ENCODE measurements at places on chromosomes 5 and 9. TPM values are rescaled to one million over a fixed set of nuclear protein-coding genes. Genes with fewer than 3 reads are reported as not detected.

MLANA gene
- not detected for total RNA-seq

PCDHA9 gene
- not detected for total RNA-seq

FBXO10 gene
- total RNA-seq: 5.3 TPM

INSL4 gene
- total RNA-seq: not detected

TOR1B gene
- 19.0 TPM for total RNA-seq

CER1 gene
- not detected for total RNA-seq

ATG10 gene
- total RNA-seq: 9.4 TPM

- no peak overlapping the region for H3K27ac ChIP-seq
- H3K4me3 ChIP-seq: no peak overlapping the region
- H3K4me1 ChIP-seq: no peaks in the 10 kb centered on the region
- H3K36me3 ChIP-seq: 0 out of 2 replicates have a peak, but pooled peaks cover 2% of the 10 kb centered on the region
- DNase-seq: no peak
These were observed 1.2 kb downstream of the CKMT2 start for GRCh38 chr5:81234299-81234698.

- no peaks in the 10 kb centered on the region for H3K27me3 ChIP-seq
- H3K36me3 ChIP-seq: no peaks in the 10 kb centered on the region
- no peak overlapping the region for H3K27ac ChIP-seq
These were observed 79.7 kb downstream of the PBX3 start for GRCh38 chr9:125826850-125827249.

GRCh38 chr9:121636341-121636865 lies 15.0 kb upstream of the DAB2IP start:
- H3K27me3 ChIP-seq: no peaks in the 10 kb centered on the region
- no peak overlapping the region for H3K27ac ChIP-seq
- H3K4me3 ChIP-seq: no peak overlapping the region
- H3K4me1 ChIP-seq: peaks cover 16% of the 10 kb centered on the region

- H3K36me3 ChIP-seq: no peaks in the 10 kb centered on the region
- H3K4me1 ChIP-seq: no peaks in the 10 kb centered on the region
- no peak overlapping the region for H3K27ac ChIP-seq
- H3K4me3 ChIP-seq: no peak overlapping the region
These were observed 78.5 kb downstream of the KIF4B start for GRCh38 chr5:155091768-155092717.

DNA sequence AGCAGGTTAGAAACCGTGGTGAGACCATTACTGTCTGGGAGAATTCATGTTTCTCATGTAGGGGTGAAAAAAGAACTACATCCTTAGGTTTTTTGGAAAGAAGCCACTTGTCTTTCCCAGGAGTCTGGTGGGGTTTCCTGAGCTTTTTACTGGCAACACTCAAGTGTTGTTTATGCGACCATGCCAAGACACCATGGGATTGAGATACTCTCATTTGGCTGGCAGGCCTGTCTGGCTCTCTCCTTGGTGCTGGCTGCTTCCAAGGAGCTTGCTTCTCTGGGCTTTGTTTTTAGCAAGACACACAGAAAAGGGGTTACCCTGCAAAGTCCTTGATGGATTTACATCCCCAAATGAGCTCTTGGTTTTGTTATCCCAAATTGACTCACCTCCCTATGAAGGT lies 80.9 kb upstream of the ISL1 start:
- H3K4me3 ChIP-seq: no peak overlapping the region
- no peak overlapping the region for H3K27ac ChIP-seq
- no peaks in the 10 kb centered on the region for H3K27me3 ChIP-seq
- H3K36me3 ChIP-seq: no peaks in the 10 kb centered on the region

DNA sequence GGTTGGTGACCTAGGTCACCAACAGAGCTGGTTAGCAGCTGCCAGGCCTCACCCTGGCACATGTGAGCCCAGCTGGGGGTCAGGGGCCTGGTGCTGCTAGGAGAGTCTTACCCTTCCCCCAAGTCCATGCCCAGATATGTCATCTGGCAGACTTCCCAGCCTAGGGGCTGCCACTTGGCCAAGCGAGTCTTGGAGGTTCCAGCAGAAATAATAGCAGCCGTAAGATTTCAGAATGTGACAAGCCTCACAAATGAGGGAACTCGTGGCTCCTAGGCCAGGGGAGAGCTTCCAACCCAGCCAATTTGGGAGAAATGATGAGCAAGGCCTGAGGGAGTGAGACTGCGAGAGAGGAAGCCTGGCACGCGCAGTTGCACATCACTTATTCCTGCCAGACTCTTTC lies 11.1 kb downstream of the URM1 start:
- peaks cover 8% of the 10 kb centered on the region for H3K36me3 ChIP-seq
- no peaks in the 10 kb centered on the region for H3K27me3 ChIP-seq
- no peaks in the 10 kb centered on the region for H3K4me1 ChIP-seq

DNA sequence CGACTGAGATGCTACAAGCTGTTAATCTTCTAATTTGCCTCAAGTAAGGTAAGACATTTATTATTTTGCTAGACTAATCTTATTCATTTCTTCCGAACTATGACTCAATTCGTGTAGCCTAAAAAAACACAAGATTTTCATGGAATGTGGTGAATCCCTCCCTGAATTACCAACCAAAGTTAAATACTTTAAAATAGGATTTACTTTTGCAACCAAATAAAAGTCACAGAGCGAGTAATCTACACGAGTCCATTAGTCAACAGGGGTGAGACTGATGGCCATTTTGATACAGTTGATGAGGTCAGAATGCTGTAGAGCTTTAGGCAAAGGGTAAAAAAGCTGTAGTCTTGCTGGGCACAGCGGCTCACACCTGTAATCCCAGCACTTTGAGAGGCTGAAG lies 13.1 kb upstream of the BNC2 start:
- H3K27ac ChIP-seq: no peak overlapping the region
- no peak for DNase-seq
- no peak overlapping the region for H3K4me3 ChIP-seq
- H3K27me3 ChIP-seq: no peaks in the 10 kb centered on the region

DNA sequence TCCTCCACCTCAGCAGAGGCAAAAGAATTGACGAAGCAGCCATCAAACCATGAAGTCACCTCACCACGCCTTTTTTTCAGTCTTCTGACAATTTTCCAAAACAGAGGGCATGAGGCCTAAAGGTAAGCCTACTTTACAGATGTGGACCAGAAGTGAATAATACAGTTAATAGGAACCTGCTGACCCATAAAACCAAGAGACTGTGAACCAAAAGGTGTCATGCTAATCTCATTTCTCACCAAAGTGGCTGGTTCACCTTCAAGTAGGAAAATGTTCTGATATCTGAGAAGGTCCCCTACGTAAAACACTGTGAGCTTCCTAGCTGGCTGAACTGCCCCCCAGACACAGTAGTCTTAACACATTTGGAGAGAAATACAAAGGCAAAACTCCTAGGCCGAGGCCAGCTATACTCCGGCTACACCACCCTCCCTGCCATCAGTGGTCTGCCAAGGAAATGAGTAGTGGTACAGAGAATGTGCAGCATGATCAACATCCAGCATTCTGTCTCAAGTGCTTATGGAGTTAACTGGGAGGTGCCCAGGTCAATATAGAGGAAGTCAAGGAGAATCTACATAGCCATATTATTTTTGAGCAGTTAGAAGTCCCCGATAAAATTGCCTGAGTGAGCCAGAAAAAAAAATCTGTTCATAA lies 19.3 kb upstream of the F2RL2 start:
- no peaks in the 10 kb centered on the region for H3K4me1 ChIP-seq
- no peaks in the 10 kb centered on the region for H3K36me3 ChIP-seq
- no peak overlapping the region for H3K4me3 ChIP-seq
- H3K27ac ChIP-seq: no peak overlapping the region
- no peak for DNase-seq

DNA sequence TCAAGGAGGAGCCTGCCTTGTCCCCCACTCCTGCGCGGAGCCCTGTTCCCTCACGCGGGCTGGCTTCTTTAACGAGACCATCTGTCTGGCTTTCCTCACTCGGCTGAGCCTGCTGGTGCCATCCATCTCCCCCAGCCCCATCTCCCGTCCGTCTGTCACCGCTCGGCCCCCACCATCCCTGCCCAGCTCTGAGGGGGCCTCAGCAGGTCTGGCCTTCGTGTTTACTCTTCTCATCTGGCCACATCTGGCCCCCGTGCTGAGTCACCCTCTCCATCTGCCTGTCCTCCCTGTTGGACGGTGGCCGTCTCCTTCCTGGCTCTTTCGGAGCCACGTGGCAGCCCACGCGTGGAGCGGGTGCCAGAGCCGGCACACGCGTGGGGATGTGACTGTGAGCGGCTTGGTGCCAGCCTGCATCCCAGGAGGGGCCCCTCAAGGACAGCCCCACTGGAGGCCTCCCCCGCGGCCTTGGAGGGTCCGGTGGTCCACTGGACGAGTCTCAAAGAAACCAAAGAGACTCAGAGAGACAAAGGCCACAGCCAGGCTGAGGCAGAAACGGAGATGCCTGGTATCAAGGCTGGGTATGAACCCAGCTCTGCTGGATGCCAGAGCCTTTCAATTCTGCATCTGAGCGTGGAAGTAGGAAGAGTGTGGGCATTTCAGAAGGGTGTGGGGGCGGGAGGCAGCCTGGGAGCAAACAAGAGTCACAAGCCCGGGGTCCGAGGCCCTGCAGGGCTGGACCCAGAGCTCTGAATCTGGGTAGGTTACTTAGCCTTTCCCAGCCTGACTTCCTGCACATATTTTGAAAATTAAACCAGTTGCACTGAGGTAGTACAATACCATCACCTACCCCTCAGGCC lies 76.7 kb upstream of the UNC5A start:
- H3K27me3 ChIP-seq: 0 out of 2 replicates have a peak, but pooled peaks cover 5% of the 10 kb centered on the region
- no peaks in the 10 kb centered on the region for H3K4me1 ChIP-seq
- no peak overlapping the region for H3K4me3 ChIP-seq
- no peak overlapping the region for H3K27ac ChIP-seq
- DNase-seq: no peak
- no peaks in the 10 kb centered on the region for H3K36me3 ChIP-seq

DNA sequence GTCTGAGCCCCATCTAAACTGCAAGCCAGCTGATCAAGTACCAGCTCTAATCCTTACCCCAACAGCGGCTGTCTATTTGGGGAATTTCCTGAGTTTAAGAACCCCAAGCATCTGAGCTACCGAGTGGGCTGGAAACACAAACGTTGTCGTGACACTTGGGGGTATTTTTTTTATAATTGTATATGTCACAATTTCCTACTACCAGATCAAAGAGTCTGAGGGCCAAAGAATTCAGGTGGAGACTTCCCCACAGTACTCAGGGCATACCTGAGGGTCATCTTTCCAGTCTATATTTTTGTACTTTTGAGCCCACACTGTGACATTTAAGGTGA lies 42.8 kb downstream of the PTTG1 start:
- H3K4me3 ChIP-seq: no peak overlapping the region
- no peaks in the 10 kb centered on the region for H3K36me3 ChIP-seq
- no peak overlapping the region for H3K27ac ChIP-seq

DNA sequence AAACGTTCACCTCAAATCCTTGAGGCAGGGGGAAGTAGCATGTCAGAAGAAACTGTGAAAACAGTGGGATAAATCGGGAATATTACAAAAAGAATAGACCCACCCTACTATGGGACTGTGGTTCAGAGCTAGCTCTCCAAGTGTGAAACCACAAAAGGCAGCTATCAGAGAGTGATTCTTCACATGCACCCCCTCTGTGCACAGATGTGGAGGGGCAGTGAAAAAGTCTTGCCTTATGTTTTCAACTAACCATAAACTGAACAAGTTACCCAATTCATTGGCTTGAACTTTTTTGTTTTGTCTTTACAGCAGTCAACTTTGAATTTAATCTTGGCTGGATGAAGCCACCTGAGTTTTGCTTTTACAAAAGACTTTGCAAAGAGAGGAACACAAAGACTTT lies 98.8 kb upstream of the NR4A3 start:
- H3K36me3 ChIP-seq: no peaks in the 10 kb centered on the region
- H3K27me3 ChIP-seq: 0 out of 2 replicates have a peak, but pooled peaks cover 4% of the 10 kb centered on the region
- no peak overlapping the region for H3K4me3 ChIP-seq
- no peak overlapping the region for H3K27ac ChIP-seq
- no peak for DNase-seq

DNA sequence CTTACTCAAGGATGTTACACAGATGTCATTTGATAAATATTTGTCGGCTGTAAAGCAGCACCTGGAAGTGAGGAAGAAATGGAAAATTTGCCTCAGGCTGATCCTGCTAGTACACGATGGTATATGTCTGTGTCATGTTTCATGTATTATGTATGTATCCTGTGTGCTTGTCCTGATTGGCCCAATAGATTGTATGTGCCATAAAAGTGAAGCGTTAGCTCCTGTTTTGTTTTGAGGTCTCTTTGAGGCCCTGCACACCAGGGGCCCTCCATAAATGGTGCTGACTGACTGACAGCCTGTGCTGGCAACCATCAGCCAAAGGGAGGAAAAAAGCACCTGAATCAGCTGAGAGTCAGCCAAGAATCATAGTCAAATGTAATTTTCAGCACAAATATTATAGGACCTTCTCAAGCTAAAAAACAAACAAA lies 11.8 kb upstream of the LNPEP start:
- H3K27ac ChIP-seq: no peak overlapping the region
- H3K27me3 ChIP-seq: no peaks in the 10 kb centered on the region
- no peaks in the 10 kb centered on the region for H3K36me3 ChIP-seq
- H3K4me1 ChIP-seq: no peaks in the 10 kb centered on the region
- H3K4me3 ChIP-seq: no peak overlapping the region

- H3K4me1 ChIP-seq: no peaks in the 10 kb centered on the region
- no peaks in the 10 kb centered on the region for H3K27me3 ChIP-seq
- no peaks in the 10 kb centered on the region for H3K36me3 ChIP-seq
- no peak for DNase-seq
- no peak overlapping the region for H3K4me3 ChIP-seq
- no peak overlapping the region for H3K27ac ChIP-seq
These were observed 674.6 kb upstream of the SEMA6A start for GRCh38 chr5:117249086-117249815.

DNA sequence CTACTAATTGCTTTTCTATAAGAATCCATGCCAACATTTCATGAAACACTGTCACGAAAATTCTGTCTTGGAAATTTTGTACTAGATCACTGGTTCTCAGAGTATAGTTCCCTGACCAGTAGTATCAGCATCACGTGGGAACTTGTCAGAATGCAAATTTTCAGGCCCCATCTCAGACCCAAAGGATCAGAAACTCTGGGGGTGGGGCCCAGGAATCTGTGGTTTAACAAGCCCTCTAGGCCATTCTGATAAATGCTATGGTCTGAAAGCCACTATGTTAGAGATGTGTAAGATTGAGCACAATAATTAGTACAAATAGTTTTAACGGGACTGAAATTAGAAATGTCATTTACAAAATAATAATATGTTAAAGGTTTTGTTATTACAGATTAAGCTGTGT lies 615.7 kb upstream of the ARRDC3 start:
- H3K4me3 ChIP-seq: no peak overlapping the region
- H3K4me1 ChIP-seq: no peaks in the 10 kb centered on the region
- H3K27ac ChIP-seq: no peak overlapping the region
- H3K36me3 ChIP-seq: no peaks in the 10 kb centered on the region

DNA sequence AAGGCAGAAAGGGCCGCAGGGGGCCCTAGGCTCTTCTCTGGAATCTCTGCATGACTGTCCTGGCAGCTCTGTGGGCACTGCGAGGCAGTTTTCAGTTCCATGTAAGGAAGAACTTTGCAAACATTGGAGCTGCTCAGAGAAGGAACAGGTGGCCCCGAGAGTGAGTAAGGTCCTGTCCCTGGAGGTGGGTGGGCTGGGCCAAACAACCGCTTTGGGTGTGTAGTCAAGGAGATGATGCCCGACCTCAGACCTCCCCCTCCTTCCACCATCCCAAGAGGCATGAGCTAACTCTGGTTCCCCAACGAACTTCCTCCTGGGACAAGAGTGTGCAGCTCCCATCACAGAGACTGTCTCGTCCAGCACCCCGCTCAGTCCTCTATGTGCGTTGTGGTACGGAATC lies 20.5 kb downstream of the CSF1R start:
- no peaks in the 10 kb centered on the region for H3K36me3 ChIP-seq
- no peaks in the 10 kb centered on the region for H3K27me3 ChIP-seq
- H3K4me1 ChIP-seq: no peaks in the 10 kb centered on the region
- DNase-seq: no peak
- no peak overlapping the region for H3K27ac ChIP-seq
